ENCODE measurements at places on chromosomes 5 and 9.

GRCh38 chr5:111079846-111080245 is 8.3 kb downstream of the TSLP start:
- no peak for DNase-seq

DNA sequence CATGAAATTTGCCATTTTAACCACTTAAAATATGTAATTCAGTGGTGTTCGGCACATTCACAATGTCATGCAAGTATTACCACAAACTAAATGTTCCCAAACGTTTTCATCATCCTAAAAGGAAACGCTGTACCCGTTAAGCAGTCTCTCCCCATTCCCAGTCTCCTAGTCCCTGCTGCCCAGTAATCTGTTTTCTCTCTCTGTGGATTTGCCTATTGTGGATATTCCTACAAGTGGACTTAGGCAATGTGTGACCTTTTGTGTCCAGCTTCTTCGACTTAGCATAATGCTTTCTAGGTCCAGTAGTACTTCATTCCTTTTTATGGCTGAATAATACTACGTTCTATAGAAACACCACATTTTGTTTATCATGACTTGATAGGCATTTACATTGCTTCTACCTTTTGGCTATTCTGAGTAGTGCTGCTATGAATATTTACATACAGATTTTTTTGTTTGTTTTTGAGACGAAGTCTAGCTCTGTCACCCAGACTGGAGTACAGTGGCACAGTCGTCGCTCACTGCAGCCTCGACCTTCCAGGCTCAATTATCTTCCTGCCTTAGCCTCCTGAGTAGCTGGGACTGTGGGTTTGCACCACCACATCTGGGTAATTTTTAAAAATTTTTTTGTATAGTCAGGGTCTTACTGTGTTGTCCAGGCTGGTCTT is 13.0 kb downstream of the DENND4C start:
- no peak for DNase-seq

GRCh38 chr9:33506626-33507370 is 17.3 kb upstream of the ANKRD18B start:
- no peak for DNase-seq

DNA sequence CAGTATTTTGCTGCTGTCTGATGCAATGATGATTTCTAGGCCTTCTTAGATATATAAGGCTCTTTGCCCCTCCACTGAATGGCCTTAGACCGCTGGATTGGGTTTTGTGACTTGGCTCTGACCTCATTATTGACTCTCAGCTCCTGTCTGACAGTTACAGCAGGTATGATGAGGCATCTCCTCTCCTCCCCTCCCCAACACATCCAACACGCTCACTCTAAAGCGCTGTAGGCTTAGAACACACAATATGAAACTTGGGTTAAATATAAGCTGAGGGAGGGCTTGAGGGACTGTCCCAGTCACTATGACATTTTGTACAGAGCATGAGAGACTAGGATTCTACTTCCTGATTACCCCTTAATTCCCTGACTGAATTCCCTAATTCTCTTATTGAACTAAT is 18.8 kb upstream of the CER1 start:
- DNase-seq, result no peak

GRCh38 chr5:86814315-86814714 is 196.6 kb downstream of the COX7C start:
- DNase-seq, result no peak
